ENCODE measurements at places on chromosomes 13 and 19.

DNA sequence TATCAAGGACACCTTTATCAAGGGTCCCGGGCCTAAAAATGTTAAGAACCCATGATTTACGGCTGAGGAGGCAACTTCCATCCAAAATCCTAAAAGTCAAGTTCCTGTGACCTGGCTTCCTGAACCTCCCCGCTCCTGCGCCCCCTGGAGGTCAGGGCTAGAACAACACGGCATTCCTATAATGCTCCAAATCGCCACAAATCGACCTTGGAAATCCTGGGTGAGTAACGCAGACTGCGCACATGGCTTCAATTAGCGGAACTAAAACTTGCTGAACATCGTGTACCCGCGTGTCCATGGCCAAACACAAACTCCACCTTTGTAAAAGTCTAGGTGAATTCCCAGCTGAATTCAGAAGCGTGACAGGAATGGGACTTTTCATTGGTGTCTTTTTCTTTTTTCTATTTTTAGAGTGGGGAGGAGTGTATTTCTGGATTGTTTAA is 4.3 kb upstream of the C5AR1 start:
- DNase-seq, result peak; percentile 51

- DNase-seq, result peak; percentile 71
These were observed 2.4 kb downstream of the LTBP4 start for GRCh38 chr19:40603389-40604170.

GRCh38 chr13:50720861-50721671 is 122.4 kb downstream of the DLEU7 start:
- no peak for DNase-seq

DNA sequence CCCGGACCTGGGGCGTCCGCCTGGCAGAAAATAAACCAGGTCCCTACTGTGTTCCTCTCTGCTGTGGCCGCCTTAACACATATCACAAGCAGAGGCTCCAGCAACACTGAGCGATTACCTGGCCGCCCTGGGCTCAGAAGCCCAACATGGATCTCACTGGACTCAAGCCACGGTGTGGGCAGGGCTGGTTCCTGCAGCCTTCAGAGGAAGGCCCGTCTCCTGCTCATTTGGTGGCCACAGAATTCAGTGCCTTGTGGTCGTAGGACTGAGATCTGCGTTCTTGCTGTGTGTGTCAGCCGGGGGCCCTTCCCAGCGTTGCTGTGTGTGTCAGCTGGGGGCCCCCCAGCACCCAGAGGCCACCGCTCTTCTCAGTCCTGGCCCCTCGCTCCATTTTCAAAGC is 30.2 kb downstream of the C2CD4C start:
- no peak for DNase-seq

- DNase-seq, result no peak
These were observed 2.5 kb downstream of the LRP3 start for GRCh38 chr19:33196446-33197193.
